ENCODE measurements at places on chromosomes 2 and 18.

- peak; percentile 89 for DNase-seq
Observed at GRCh38 chr2:177263451-177264208, 897 bp downstream of the NFE2L2 start.

GRCh38 chr2:74009577-74009976, 24.9 kb downstream of the TET3 start:
- no peak for DNase-seq

DNA sequence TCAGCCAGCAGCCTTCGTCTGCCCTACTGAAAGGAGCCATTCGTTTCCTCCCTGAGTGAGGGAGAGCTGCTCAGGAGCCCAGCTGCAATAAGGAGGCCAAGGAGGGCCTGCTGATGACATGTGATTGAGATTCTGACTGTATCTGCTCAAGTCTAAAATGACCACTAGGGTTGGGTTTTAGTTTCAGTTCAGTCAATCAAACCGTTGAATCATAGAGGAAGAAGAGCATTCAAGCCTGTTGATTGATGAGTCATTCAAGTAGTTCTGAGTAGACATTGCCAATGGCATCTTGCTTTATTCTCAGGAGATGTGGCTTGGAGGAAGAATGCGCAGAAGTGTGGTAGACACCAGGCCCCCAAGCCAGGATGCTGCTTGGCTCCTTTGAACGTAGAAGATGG, 19.9 kb upstream of the BCL2L11 start:
- DNase-seq: peak; percentile 7

DNA sequence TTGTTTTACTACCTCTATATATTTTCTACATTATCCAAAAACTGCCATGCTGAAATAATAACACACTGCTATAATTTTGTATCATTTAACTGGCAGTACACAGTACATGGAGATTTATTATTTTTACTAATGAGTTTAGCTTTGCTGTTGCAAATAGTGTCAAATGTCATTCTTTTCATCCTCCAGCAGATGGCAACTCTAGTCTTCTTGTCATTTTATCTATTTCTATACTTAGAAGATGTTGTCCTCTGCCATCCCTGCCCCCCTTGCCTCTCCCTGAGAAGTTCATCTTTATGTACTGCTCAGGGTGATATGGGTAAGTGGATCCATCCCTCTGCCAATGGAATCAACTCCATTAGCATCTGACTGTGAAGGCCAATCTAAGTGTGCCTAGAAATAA, 21.7 kb upstream of the LRRTM1 start:
- no peak for DNase-seq

GRCh38 chr2:120857422-120857821, 121.8 kb downstream of the GLI2 start:
- DNase-seq: no peak

DNA sequence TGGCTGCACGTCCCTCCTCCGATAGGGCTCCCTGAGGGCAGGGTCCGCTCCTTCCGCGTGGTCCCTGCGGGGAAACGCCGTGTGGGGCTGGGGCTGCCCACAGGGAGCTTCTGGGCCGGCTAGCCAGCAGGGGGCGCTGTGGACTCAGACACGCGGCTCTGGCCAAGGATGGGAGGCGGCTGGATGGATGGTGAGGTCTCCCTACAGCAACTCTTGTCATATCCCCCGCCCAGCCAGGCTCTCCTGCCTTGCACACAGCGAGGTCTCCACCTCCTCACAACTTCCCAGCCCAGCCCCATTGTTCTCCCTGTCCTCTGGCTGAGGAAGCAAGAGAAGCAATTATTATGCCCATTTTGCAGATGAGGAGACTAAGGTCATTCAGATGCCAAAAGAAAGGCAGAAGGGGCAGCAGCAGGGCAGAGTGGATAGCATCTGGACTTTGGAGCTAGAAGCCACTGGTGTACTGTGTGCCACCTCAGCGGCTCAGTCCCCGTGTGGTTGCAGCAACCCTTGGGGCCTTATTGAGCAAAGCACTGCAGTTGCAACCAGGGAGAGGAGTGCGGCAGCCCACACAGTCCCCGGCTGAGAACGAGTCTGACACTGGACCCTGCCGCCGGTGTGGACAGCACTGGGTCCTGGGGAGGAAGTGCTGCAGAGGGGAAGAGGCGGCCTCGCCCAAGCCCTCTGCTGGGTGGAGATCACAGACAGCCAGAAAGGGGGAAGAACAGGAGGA, 99.0 kb downstream of the ZFP36L2 start:
- peak; percentile 87 for DNase-seq

GRCh38 chr2:206040525-206040924, 45.4 kb downstream of the INO80D start:
- no peak for DNase-seq
